Midbrain (tissue), 1 donor: ENCODE measurements at places on chromosomes 3 and 15.

DNA sequence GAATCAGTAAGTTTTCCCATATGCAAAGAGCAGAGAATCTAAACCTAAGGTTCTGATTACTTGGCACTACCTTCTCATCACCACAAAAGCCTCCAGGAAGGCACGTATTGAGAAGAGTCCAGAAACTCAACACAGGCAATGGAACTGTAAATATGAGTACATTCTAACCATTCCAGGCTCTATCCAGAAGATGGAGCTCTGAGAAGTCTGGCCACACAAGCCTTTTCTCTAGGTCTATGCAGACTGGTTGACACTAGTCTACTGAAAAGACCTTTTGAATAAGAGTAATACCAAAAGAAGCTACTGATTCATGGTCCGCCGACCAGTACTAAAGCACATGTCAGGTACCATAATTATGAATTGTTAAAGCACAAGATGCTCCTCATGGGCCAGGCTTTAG is 12.2 kb upstream of the NCKIPSD start:
- DNase-seq: no peak

DNA sequence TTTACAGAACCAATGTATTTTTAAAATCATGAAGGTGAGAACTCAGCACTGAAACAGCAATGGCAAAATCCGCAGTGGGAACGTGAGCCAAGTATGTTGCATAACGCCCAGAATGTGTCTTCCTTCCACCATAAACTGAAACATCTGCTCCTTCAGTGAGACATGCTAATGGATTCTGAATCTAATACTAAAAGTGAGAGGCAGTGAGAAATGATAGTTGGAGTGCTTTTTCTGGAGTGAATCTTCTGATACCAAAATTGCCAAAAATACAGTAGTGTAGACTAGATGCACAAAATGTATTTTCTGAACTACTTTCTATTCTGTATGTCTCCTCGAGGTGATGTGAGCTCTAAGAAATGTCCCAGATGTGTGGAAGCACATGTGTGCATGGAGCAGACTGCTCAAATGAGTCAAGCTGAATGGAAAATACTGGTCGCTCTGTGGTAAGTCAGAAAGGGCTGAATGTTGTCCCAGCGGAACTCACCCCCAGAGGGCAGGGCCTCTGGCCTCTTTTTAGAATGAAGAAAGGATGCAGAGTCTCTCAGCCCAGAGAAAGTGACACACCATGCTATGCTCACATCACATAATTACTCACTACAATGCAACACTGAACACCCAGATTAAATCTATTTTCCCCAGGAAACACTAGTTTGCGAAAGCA is 73.0 kb downstream of the ATP10A start:
- DNase-seq: no peak

- no peak for DNase-seq
Measured at GRCh38 chr3:150956376-150956775, 16.2 kb downstream of the CLRN1 start.

DNA sequence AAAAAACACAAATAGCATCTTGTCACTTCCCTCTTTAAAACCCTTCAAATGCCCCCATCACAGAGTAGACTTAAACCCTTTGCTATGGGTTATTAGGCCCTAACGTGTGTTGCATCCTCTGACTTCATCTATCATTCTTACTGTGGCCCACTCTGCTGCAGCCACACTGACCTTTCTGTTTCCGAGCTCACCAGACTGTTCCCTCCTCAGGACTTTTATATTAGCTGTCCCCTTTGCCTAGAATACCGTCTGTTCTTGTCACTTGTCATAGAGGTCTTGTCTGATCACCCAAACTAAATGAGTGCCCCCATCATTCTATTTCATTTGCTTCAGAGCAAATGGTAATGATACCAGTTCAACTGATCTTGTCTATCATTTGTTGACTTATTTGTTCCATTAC is 877 bp upstream of the FEM1B start:
- no peak for DNase-seq

- no peak for DNase-seq
Measured at GRCh38 chr3:111737047-111737705, 121.9 kb upstream of the PHLDB2 start.

DNA sequence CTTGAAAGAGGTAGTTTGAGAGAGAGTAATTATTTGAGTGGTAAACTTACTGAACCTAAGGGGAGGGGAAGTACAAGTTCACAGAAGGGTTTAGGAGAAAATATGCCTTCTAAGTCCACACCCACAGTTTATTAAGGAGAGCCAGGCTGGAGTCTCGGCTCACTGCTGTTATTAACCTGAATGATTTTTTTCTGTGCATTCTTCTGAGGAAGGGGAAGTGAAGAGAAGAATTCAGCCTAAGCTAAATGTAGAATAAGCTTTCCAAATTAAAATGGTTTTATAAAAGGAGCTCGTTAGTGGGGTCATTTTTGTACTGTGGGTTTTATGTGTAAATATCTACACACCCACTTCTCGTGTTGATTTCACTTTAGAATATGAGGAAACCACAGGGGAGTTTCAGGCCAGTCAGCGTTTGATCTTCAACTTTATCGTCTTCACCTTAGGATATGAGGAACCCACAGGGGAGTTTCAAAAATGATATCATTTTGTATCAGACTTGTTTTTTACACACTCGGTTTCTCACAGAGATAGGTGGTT is 1.5 kb downstream of the WHAMM start:
- DNase-seq: no peak

DNA sequence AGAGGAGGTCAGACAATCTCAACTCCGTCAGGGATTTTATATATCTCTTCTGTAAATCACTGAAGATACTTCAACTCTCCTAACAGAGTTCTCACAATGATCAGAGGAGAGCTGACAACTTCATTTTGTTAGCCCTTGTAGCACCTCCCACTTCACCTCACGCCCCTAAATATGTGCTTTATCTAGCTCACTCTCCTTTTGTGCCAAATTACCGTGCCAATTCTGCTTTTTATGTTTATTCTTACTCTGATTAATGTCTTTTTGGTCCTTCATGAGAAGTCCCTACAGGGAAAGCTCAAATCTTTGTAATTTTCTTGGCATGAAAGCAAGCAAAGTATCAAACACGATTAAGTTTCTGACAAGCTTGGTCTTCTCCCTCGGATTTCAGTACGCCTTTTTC is 636.1 kb upstream of the NAALADL2 start:
- DNase-seq: no peak

DNA sequence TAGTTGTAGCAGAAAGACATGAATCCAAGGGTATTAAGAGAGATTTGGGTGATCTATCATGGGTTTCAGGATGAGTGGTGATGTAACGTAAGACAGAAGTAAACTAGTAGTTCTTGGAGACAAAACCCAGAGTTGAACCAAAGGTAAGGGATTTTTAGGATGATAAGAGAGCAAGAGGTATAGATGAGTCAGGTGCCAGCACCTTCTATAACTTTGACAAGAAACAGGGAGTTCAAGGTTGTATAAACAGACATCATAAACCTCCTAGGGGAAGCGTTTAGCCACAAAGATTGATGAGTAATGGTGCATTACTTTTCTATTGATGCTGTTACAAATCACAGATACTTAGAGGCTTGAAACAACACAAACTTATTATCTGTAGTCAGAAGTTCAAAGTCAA is 447.3 kb upstream of the ARHGEF26 start:
- DNase-seq: no peak

DNA sequence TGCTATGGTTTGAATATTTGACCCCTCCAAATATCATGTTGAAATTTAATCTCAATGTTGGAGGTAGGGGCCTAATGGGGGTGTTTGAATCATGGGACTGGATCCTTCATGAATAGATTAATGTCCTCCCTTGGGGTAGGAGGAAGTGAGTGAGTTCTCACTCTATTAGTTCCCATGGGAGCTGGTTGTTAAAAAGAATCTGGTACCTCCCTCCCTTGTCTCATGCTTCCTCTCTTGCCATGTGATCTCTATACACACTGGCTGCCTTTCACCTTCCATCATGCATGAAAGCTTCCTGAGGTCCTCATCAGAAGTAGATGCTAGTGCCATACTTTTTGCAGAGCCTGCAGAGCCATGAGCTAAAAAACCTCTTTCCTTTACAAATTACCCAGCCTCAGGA is 177.7 kb upstream of the MCTP2 start:
- DNase-seq: no peak

DNA sequence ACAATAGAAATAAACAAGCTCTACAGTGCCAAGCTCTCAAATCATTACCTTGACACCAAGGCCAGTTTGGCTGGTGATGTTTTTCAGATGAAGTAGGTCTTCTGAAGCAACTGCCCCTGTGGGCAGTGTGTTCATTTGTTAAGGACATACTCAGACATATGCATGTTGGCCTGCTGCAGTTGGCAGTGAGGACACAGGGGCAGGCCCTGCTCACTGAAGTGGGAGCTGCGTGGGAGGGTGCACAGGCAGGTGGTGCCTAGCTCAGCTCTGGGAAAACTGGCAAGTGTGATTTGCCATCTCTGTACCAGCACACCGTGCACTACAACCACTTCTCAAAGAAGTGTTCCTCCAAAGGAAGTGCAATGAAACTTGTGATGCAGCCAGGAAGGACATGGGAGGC is 28.5 kb upstream of the SNRK start:
- no peak for DNase-seq

DNA sequence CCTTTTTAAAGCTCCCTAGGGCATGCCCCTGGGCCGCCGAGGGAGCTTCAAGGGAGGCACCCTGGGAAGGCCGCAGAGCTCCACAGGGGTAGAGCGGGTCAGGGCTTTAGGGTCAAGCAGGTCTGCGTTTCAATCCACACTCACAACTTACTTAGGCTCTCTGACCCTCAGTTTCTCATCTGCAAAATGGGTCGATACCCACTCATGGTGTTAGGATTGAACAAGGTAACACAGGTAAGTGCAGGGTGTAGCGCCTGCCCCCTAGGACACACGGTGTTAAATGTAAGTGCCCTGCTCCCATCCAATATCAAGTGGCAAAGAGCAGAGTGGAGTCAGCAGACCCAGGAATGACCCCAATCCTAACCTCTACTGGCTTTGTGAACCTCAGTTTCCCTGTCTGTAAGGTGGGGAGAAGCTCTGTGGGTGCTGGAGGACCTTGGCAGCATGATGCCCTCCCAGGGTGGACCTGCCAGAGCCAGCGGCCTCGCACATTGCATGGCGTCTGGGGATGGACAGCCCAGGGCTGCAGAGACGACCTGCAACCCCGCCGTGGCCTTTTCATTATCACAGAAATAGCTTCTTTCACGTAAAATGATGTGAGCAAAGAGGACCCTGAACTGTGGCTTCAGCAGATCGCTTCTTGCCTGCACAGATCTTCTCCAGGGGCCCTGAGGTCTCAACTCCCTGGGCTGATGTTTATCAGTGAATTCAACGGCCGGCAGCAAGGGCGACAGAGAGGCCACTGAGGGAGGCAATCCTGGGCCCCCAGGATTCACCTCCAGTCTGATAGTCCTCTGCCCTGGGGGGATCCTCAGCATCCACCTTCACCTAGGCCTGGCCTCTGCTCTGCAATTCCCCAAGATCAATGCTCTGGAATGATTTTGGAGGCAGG is 138.5 kb downstream of the CHSY1 start:
- no peak for DNase-seq

DNA sequence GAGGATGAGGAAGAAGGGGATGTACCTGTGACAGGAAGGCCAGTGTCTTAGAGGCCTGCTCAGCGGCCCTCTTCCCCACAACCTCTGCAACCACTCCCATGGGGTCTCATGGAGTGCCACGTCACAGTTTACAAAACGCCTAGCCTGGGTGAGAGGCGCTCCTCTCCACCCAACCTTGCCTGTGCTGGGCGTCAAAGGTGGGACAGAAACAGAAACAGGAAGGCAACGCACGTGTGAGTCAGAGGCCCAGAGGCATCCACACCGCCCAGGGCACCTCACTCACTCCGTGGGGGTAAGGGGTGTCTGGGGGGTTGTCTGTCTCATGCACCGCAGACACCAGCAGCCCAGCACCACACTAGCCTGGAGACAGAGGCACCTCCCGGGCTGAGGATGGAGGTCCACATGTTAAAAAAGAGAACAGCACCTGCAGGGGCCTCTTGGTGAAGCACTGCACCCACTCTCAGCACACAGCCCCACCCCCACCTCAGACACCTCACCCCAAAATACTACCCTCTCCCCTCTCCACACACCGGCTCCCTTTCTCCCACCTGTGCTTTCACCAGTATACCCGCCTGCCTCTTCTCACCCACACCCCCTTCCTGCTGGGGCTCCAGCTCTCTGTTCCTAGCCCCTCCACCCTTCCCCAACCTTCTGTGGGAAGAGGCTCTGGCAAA is 4.7 kb upstream of the CALML4 start:
- DNase-seq: no peak

DNA sequence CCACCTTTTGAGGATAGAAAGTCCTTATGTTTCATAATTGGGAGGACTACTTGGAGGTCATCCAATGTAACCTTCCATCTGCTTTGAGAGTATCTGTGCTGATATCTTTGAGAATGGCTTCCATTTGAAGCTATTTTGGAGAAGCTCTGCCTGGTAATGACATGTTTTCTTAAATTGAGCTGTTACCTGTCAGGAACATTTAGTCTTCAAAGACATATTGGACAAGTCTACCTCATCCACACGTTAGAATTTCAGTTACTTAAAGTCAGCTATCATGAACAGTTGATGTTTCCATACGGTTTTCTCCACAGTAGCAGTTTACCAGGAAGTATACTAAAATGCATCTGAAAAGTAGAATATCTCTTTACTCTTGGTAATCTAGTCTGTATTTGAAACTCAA is 318.5 kb downstream of the EDEM1 start:
- no peak for DNase-seq

DNA sequence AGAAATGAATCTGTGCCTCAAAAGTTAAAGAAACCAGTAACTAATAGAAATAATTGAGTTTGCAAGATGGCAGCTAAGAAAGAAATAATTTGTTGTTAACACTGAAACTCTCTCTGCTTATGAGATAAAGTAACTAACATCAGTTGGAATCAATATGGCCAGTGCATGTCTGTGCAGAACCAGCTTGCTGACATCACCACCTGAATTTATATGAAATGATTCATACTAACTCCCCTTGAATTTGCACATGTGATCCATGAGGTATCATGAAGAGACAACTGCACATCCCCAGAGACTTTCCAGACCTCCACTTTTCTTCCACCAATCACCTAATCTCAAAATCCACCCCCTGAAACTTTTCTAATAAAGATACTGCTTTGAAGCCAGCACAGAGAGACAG is 10.3 kb upstream of the SLC25A38 start:
- no peak for DNase-seq

- no peak for DNase-seq
Measured at GRCh38 chr3:24167429-24167828, 222.3 kb downstream of the NR1D2 start.

DNA sequence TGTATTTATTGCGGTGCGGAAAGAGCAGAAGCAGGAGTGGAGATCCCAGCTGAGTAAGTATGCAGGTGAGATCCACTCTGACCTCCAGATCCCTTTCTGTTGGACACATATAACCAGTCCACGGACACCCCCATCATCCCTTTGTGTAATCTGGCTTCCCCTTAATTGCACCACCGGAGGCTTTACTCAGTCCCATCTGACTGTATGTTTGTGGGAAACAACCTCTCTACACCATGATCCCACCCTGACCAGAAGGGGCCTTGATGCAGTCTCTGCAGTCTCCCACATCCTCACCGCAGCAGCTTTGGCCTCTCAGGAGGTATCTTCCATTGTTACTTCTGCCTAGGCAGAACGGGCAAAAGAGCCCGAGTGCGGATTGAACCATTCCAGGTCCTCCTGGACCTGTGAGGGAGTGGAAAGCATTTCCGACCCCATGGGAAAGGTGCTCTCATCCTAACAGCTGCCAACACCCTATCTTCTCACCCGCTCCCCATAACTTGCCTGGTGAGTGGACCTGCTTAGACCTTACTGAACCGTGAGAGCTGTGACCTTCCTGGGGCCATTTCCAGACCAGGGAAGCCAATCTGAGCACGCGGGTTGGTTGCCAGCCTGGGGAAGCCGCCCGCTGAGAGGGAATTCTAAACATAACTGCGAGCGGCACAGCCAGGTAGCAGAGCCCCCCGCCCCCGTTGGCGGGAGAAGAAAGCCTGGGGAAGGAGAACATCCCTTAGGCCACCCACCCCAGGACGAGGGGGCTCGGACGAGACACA is 1.1 kb downstream of the SLCO2A1 start:
- no peak for DNase-seq
